Left kidney (tissue), 8 donors: ENCODE measurements at places on chromosomes 6 and 20.

- no peak for DNase-seq
These were observed 75.2 kb downstream of the YTHDF1 start for GRCh38 chr20:63140514-63141433.

DNA sequence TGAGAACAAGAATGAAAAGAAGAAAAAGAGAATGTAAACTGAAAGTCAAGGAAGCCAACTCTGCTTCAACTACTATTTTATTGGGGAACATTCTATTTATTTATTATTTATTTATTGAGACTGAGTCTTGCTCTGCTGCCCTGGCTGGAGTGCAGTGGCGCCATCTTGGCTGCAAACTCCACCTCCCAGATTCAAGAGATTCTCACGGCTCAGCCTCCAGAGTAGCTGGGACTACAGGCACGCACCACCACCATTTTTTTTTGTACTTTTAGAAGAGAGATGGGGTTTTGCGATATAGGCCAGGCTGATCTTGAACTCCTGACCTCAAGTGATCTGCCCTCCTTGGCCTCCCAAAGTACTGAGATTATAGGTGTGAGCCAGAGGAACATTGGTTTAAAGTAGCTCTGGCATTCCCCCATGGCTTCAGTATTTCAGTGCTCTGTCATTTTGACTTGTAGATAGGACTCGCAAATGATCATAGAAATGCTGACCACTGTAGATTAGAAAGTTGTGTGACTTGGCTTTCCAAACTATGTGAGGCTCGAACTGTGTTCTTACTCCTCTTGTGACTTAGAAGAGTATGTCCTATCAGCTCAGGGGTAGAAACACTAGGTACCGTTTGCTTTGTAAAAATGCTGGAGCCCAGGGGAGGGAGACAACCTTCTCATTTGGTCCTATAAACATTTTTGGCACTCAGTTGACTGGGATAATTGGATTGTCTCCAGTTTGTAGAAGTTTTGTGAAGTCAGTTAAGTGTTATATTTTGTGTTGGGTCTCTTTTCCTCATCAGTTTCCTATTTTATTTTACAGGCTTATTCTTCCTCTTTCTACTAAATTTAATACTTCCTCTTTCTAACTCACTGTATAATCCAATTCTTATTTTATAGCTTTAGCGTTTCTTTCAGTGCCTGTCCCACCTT lies 544.9 kb upstream of the CITED2 start:
- no peak for DNase-seq

- DNase-seq, result no peak
These were observed 678.1 kb downstream of the KIF16B start for GRCh38 chr20:15895126-15895525.

DNA sequence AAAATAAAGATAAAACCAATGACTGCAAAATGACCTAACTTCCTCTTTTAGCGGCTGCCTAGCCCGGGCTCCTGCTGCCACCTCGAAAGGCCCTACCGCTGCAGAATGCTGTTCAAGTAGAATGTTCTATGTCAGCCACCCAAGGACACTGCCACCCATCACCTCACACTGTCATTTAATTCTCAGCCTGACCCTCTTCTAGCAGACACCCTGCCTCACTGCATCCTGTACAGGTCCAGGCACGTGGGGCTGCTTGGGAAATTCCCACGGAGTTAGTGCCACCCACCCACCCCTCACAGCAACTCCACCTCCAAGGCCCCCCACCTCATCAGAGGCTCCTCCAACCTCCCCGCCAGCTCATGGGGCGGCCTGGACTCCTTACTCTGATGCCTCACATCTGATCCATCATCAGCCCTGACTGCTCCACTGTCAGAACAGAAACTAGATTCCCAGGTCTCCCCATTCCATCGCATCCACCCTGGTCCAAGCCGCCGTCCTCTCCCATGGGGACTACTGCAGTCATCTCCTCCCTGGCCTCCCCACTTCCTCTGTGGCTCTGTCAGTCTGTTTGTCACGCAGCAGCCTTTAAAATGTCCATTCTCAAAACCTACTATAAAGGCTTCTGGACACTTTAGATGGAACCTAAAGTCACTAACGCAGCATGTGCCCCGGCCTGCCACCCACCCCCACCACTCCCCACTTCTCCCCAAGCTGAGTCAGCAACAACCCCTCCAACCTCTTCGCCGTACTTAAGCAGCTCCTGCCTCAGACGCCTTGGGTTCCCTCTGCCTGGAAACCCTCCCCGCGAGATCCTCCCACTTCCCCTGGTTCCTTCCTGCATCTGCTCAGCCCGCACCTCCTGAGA lies 17.0 kb downstream of the NFATC2 start:
- DNase-seq, result no peak

GRCh38 chr20:5663396-5663795 lies 86.8 kb upstream of the SHLD1 start:
- DNase-seq, result no peak

DNA sequence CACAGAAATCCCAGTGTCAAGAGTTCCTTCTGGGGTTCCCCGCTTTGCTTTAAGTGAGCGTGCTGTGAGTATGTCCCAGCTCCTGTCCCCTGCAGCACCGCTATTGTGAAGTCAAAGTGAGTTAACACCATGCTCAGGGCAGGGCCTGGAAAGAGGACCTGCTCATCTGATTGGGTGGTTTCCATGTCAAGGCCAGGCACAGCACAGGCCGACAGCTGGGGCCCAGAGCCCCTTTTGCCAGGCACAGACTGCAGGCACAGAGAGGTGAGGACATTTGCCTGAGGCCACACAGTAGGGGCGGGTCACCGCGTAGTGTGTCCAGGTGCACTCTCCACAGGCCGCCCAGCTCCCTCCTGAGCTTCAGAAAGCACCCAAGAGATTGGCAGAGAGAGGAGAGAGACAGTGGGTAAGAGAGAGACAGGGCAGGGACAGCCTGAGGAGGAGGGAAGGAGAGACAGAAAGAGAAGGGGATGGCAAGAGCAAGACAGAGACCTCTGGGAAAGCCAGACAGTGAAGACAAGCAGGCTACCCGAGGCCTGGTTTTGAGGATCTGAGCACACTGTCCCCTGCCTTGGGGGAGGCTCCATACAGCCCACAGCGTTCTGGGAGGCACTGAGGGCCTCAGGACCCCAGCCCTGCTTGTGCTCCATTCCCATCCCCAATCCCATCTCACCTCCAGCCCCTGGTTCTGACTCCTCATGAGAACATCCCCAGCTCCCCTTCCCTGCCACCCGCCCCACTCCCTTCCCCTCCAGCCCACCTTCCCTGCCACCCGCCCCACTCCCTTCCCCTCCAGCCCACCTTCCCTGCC lies 6.5 kb upstream of the BPIFB1 start:
- DNase-seq, result no peak

DNA sequence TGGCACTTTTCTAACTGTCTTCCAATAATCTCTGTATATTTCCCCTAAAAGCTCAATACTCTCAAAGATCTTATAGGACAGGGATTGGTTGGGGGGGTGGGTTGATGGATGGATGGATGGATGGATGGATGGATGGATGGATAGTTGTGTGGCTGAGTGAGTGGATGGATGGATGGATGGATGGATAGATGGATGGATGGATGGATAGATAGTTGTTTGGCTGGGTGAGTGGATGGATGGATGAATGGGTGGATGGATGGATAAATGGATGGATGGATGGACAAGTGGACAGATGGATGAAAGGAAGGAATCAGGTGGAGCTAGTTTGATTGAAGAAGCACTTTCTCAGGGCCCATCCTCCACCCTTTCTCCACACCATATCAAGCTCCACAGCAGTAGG lies 388.8 kb downstream of the CDC5L start:
- DNase-seq, result no peak
